DMS79 treated with DMSO at 0.1 percent for 48 hours (cell line): ENCODE measurements at places on chromosomes 6 and 20.

- DNase-seq = no peak
Measured at GRCh38 chr20:13034115-13034514, 25.3 kb downstream of the SPTLC3 start.

GRCh38 chr6:76532647-76533046, 460.2 kb upstream of the IMPG1 start:
- DNase-seq = no peak

GRCh38 chr6:6164367-6164766, 156.1 kb downstream of the F13A1 start:
- DNase-seq = no peak

DNA sequence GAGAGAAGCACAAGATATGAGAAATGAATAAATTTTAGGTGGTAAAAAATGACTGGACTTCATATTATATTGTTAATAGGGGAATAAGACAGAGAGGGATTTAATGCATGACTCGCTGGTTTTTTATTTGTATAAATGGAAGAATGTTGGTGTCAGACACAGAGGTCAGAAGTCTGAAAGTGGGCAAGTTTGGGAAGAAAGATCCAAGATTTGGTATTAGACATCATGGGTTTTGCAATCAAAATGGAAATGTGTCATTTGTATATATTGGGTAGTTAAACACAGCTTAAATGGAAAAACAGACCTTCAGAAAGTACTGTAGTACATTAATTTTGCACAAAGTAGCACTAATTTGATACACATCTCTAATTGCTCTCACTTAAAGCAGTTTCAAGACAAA, 96.2 kb downstream of the EYA4 start:
- DNase-seq = no peak

DNA sequence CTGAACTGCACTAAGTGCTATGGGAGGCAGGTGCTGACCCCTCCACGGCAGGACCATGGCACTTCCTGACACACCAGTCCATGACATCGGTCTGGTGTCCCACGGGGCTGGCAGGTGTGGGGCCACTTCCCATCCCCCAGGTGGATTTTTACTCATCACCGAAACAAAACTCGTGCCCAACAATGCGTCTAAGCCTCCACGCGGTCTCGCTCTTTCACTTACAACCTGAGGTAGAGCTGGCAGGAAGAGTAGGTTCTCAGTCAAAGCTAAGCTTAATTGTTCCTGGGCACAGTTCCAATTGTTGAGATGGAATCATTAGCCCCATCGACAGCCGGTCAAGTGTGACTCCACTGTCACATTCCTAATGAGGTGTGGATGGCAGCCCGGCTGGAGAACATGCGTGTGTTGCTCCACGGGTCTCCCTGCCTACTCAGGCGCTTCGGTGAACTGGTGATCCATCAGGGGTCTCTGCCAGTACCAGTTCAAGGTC, 125.7 kb downstream of the SLC23A2 start:
- DNase-seq = peak; percentile 94

GRCh38 chr6:43143235-43144128, 27.6 kb upstream of the SRF start:
- peak; percentile 47 for DNase-seq

DNA sequence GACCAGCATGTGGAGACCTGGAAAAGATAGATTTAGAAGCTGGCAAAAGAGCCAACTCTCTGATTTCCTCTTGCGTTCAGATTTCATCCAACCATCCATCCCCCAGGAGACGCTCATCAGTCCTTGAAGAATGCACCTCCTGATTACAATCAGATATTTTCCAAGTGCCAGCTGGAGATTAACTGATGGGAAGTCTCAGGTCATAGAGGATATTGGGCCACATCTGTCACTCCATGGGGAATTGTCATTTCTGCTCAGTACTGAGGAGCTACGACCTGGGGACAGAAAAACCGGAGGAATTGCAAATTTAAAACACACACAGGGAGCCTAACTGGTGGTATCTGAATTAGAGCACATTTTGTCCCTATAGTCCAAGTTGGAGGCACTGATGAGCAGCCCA, 496.2 kb upstream of the SULF2 start:
- DNase-seq = no peak

- DNase-seq = peak; percentile 95
Measured at GRCh38 chr20:1364106-1364505, 28.7 kb downstream of the FKBP1A start.

GRCh38 chr6:7150381-7151064, 42.8 kb downstream of the RREB1 start:
- DNase-seq = no peak

- DNase-seq = no peak
Measured at GRCh38 chr20:51815383-51816076, 13.2 kb upstream of the SALL4 start.

- DNase-seq = no peak
Measured at GRCh38 chr20:2208897-2209296, 86.9 kb upstream of the TGM3 start.

DNA sequence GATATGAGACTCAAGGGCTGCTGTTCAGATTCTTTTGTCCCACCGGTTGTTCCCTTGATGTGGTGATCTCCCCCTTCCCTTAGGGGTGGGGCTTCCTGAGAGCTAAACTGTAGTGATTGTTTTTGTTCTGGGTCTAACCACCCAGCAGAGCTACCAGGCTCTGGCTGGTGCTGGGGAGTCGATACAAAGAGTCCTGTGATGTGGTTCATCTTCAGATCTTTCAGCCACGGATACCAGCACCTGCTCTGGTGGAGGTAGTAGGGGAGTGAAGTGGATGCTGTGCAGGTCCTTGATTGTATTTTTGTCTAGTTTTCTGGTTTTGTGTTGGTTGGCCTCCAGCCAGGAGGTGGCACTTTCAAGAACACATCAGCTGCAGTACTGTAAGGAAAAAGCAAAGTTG, 801.6 kb downstream of the EPHA7 start:
- DNase-seq = no peak

DNA sequence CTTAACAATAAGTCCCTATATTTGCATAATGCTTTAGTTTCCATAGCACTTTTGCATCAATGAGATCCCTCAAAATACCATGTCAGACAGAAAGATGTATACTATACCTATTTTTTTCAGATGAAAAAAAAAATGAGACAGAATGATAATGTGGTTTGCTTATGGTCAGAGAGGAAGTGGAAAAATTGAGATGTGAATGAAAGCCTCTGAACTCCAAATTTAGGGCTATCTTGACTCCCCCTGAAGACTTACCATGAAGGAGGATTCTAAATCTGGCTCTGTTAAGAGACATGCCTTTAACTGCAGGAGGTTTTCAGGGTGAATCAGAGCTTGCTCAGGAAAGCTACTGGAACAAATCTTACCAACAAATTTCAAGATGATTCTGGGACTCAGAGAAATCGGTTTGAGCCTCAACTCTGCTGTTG, 176.2 kb downstream of the ISM1 start:
- no peak for DNase-seq

DNA sequence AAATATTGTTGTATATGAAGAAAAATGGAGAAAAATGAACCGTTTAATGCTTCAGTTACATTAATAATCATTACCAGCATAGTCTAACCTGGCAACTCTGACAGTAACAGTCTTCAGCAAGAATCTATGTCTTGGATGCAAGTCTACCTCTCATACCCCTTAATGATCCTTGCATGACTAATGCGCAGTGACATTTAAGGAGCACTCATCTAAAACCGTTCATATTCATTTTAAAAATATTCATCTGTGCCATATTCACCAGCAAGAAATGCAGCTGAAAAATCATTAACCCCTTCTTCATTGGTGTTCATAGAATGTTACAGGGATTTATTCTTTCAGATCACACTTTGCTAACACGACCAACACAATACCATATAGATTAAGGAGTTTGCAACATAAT, 227.2 kb upstream of the ASCC3 start:
- DNase-seq = no peak

- DNase-seq = no peak
Measured at GRCh38 chr20:31719644-31720485, 2.8 kb downstream of the BCL2L1 start.

GRCh38 chr6:49430187-49430586, 32.9 kb downstream of the MMUT start:
- no peak for DNase-seq

GRCh38 chr6:137259349-137259748, 40.2 kb upstream of the IFNGR1 start:
- no peak for DNase-seq

DNA sequence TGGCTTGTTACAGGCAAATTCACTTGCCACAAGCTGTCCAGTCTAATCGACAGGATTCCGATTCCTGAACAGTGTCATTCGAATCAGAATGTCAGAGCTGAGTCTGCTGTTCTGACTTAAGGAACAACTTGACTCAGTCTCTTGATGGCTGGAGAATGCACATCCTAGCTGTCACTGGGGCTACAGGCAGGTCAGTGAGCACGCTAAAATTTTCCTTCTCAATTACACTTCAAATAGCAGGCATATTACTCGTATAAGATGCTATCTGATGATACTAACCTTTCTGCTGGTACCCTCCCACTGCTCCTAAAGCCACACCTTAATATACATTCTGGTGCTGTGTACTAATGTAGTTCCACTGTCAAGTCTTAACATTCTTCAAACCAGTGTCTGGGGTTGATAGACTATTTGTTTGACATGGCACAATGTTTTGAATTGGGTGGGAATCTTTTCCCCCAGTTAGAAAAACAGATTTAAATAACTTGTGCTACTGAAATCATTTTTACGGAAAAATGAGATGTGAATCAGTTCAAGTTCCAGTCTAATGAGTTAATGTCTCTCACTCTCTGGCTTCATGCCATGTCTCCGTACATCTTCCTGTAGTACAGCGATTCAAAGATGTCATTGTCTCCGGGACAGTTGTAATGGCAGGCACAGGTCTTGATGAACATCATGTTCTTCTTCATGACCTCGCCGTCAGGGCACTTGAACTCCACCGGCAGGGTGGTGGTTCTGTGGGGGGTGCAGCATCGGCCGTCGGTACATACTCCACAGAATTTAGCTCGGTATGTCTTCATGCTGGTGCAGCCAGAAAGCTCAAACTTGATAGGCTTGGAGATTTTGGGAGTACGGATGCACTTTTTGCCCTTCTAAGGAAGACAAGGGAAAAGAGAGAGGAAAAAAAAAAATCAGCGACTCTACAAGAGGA, 2.2 kb downstream of the CCN2 start:
- DNase-seq = no peak

DNA sequence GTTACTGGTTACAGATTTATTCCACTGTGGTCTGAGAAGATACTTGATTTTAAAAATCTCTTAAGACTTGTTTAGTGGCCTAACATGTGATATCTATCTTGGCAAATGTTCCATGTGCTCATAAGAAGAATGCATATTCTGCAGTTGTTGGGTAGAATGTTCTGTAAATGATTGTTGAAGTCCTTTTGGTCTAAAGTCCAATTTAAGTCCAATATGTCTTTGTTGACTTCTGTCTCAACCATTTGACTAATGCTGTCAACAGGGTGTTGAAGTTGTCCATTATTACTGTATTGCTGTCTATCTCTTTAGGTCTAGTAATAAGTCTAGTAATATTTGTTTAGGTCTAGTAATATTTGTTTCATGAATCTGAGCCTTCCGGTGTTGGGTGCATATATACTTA, 387.8 kb upstream of the RUNX2 start:
- no peak for DNase-seq

- DNase-seq = peak; percentile 82
Measured at GRCh38 chr20:20083807-20084206, 31.5 kb downstream of the CFAP61 start.

GRCh38 chr6:157921685-157922367, 59.8 kb upstream of the SYNJ2 start:
- DNase-seq = no peak

DNA sequence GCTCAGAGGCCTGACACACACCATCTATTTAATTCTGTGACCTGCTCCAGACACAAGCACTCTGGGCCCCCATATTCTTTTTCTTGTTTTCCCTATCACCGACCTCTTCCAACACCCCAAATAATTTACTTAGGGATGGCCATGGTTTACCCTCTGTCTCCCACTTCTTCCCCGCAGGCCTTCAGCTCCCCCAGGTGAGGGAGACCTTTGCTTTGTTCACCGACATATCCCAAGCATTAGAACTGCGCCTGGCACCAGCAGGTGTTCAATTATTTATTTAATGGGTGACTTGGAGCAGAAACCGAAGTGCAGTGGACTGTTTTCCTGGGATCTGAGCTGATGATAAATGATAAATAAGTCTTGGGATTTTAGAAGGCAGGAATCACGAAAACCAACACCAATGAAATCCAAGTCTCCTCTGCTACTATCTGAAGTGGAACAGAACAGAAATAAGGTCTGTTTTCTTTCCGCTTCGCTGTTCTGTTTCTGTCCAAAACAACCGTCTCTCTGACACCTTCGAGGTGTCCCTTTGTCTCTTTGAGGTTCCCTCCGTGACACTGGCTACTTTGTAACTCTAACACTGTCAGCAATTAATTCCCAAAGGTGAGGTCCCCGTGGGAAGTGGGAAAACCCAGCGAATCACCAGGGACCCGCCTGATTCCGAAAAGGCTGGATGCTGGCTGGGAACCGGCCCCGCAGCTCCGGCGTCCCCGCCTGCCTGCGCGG, 1.1 kb upstream of the RIN2 start:
- peak; percentile 33 for DNase-seq

DNA sequence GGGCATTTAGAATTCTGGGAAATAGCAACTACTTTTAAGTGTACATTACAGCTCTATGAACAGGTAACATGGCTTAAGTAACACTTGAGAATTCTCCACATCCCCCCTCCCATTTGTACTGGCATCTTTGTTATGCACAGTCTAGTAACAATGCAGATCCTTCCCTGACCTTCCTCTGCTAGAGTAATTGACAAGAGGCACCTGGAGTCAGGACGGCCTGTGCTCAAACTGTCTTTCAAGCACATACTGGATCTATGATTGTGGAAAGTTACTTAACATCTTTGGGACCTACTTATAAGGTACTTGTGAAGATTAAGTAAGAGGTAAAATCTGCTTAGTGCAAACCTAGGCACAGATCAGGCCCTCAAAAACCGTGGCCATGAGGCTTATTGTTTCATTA, 21.9 kb upstream of the GSTA3 start:
- peak; percentile 44 for DNase-seq
